ENCODE measurements at places on chromosomes 7 and 10.

DNA sequence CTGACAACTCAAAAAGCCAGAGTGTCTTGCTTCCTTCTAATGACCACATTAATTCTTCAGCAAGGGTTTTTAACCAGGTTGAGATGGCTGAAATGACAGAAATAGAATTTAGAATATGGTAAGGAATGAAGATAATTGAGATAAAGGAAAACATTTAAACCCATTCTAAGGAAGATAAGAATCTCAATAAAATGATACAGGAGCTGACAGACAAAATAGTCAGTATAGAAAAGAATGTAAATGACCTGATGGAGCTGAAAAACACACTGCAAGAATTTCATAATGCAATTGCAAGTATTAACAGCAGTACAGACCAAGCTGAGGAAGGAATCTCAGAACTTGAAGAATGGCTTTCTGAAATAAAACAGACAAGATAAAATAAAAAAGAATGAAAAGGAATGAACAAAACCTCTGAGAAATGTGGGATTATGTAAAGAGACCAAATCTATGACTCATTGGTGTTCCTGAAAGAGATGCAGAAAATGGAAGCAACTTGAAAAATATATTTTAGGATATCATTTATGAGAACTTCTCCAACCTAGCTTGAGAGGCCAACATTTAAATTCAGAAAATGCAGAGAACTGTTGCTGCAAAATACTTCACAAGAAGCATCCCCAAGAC is 87.1 kb downstream of the SAMD9 start:
- DNase-seq: no peak

DNA sequence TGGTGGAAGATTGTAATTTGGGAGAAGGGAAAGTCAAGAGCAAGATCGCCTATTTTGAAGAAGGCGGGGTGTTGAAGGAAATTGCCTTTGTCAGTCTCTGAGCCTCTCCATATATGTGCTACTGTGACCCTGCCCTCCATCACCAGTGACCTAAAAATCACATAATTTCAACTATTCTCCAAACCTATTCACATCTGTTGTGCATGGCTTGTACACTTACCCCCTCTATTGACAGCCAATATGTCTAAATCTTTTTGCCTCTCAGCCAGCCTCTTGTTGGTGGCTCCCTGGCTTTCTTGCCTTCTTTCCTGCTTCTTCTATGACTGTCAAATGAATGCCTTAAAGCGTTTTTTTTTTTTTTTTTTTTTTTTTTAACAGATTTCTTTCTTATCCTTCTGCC is 295.6 kb downstream of the AUTS2 start:
- DNase-seq: no peak

DNA sequence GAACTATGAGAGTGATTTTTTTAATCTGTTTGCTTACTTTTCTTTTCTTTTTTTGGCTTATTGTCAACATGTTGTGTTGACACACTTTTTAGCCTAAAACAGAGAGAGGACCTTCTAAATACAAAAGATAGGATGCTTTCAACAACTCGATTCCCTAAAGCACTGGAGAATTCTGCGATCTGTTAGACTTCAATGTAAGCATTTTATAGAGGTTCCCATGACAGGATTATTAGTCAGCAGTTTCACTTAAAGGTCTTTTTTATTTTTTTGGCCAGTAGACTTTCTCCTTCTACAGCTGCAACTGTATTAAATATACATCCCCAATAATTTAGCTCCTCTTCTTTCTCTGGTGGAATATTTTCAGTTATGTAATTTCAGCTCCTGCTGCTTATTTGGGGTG is 12.7 kb upstream of the NRP1 start:
- no peak for DNase-seq

DNA sequence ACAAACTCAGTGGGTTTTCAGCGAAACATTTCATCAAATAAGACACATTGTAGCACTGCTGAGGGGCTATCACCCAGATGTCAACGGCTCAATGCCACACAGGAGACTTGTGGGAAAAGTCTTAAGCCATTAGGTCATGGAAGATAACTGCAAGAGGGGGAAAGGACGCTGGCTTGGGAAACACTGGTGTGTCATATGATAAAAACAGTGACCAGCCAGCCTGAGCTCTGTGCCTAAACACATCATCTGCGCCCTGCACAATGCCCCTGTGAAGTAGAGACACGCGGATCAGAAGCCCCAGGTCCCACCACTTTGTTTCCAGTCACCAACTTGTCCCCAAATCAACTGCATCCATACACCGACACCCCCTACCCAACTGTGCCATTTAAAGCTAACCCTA is 116.7 kb downstream of the TNS3 start:
- no peak for DNase-seq
